ENCODE measurements at places on chromosomes 5 and 9.

DNA sequence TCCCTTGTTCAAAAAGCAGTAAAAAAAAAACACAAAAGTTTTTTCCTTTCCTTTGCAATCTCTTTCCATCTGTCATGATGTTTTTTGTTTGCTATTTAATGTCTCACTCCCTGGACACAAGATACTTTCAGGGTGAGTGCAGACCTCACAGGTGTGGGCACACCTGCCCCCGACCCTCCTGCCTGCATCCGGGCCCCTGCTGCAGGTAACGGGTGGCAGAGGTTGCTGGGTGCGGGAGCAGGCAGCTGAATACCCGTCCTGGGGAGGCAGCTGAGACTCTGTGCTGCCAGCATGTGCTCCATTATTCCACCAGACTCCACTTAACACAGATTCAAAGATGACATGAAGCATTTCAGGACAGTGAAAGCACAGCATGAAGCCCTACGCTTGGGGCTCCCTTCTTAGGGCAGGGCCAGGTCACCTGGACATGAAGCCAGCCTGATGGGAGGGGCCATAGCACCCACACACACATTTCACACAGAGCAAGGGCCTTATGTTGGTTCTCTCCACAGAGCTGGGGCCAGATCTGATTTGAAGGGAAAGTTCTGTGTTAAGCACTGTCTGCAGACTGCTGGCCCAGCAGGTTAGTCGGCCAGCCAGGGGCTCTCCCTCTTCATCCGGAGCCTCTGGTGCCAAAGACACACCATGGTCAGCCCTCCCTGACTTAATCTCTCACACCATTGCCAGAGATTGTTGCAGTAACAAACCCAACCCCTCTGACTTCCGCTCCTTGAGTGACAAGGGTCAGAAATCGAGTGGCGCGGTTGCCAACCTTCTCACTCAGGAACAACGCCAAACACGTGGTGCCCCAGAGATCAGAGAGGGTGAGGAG, 13.0 kb downstream of the NEK6 start:
- no peak for DNase-seq

DNA sequence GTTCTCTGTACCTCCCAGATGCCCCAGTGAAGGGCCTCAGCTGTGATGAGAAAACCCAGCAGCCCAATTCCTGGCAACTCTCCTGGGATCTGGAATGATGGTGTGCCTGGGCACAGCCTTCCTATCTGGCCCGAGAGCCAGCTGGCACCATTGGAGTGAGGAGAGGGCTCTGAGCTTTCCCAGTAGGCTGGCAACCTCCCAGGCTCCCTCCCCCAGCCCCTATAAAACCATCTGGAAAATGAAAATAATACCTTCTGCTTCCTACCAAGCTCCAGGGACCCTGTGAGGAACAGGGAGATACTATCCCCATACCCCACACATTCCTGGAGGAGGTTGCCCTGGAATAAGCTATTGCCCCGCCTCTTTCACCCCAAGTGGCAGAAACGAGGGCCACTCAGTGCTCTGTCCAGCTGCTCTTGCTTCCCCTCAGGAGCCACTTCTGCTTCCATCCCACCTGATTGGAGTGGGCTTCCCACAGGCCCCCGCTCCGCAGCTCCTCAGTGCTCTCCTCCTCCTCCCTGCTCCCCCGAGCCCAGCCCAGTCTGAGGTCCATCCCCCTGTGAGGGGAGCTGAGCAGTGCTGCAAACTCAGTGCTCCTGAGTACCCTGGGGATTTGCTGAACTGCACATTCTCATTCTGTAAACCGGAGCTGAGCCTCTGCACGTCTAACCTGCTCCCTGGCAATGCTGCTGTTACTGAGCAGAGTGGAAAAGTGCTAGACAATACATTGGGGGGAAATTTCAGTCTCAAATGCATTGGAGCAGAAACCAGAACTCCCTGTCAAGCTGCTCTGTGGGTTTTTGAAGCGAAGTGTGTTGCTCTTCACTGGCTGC, 74.7 kb downstream of the THBS4 start:
- DNase-seq: no peak

DNA sequence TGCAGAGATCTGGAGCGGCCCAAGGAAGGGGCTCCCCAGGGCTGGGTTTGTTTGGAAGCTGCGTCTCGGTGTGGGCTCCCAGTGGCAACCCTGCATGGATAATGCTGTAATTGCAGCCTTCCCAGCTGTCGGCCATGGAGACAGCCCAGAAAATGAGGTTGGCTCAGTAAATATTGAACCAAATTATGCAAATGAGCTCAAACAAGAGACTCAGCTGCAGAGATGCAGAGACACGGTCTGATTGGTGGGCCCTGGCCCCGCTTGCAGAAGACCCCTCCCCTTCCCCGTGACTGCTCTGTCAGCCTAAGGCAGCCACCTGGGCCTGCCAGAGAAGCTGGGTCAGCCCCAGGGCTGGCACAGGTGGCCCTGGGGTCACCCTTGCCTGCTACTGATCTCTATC, 75.9 kb downstream of the RAD23B start:
- DNase-seq: no peak

DNA sequence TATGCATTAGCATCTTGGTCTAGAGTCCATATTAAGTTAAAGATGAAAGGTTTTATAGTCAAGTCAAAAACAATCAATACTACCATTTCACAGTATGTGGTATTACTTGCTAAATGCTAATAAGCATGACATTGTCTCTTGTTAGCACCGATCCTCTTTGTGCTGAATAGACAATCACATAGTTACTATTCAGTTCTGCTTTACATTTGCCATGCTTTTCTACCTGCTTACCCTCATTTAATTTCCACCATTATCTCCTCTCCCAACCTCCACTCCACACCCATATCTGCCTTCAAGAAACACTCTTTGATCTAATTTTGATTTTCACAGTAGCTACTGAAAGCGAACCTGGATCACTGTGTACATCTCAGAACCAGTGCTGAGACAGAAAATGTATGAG, 16.8 kb downstream of the MEGF9 start:
- no peak for DNase-seq

DNA sequence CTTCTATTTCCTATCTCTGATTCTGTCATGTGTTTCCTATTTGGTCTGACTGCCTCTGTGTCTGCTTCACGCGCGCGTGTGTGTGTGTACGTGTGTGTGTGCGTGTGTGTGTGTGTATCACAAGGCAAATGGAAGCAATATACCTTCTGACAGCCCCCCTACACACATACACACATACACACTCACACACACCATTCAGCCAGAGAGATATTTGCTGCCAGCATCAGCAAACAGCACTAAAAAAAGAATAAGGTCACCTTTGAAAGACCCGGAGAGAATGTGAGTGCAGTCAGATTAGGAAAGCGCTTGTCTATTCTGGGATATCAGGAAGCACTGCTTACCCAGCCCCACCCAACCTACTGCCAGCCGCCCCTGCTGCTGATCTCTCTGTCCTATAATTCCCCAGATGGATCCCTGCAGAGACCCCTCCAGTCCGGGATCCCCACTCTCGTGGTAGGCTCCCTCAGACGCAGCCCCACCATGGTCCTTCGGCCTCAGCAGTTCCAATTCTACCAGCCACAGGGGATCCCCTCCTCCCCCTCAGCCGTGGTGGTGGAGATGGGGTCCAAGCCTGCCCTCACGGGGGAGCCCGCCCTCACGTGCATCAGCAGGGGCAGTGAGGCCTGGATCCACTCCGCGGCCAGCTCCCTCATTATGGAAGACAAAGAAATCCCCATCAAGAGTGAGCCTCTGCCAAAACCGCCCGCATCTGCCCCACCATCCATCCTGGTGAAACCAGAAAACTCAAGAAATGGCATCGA, 45.7 kb downstream of the PLAC8L1 start:
- DNase-seq: no peak

DNA sequence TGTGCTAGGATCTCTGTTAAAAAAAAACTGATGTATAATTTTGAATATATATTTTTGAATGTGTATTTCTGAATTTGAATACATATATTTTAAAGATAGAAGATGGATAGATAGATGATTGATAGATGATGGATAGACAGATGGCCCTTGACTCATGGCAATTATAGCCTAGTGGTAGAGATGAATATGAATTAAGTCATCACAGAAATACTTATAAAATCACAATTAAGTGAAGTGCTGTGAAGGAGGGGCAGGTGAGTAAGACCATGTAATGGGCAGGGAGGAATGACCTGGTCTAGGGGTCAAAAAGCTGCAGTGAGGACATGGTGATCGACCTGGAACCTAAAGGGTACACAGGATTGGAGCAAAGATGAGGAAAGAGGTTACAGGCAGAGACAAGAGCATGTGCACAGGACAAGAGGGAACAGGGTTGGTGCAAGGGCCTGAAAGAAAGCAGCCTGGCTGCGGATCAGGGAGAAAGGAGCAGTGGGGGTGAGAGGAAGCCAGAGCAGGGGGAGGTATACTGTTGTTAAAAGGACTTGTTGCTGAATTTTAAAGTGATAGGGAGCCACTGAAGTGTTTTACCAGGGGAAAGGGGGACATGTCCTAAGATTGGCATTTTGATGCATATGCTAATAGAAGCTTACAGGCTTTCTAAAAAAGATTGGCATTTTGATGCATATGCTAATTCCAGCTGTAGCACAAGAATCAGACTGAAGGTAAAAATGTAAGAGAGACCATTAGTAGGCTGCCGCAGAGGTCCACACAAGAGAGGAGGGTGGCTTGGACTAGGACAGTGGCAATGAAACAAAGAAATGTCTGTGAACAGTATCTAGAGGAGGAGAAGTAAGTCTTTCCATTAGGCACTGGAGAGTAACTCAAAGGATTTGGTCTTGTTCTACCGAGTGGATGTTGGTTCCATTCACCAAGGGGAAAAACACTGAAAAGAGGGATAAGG, 527.8 kb downstream of the AGTPBP1 start:
- no peak for DNase-seq

- no peak for DNase-seq
Observed at GRCh38 chr5:76763136-76763535, 47.2 kb downstream of the F2R start.

DNA sequence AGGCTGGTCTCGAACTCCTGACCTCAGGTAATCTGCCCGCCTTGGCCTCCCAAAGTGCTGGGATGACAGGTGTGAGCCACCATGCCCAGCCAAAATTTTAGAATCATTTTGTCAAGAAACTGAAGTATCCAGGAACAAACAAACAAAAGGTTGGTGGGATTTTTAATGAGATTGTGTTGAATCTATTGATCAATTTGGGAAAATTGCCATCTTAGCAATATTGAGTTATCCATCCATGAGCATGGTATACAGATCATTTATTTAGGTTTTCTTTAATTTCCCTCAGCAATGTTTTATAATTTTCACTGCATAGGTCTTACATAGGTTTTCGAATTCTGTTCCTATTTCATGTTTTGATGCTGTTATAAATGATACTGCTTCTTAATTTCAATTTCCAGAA, 5.7 kb upstream of the LPCAT1 start:
- no peak for DNase-seq

DNA sequence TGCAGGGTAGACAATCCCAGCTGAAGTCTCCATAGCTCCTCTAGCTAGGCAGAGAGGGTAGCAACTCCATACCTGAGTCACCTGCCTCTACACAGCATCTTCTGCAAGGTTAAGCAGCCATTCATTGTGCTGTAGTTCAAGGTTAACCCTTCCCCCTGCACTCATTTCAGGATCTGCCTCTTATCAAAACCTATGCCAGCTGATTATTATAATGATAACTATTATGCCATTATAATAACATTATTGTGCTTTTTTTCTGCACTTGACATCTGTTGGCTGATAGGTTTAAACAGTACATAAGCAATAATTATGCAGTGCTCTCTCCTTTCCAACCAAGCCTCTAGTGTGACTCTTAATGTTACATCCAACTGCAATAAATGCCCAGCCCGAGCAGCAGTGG, 17.3 kb downstream of the SIL1 start:
- no peak for DNase-seq

- no peak for DNase-seq
Observed at GRCh38 chr9:38160613-38161215, 91.7 kb upstream of the SHB start.

DNA sequence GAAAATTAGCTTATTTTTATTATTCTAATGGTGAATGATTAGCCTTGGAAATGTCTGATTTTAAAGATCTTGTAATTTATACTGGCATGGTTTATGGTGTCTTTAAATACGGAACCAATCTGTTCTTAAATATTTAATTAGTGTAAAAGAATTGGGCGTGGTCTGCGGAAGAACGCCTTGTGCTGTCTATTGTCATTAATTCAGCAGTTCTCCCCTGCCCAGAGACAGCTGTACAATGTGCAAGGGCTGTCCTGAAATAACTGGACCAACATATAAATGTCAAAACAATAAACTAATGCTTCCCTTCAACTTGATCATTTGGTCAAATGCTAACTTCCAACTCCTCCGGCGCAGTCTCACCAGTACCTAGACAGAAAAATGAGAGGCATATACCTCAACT, 124.3 kb downstream of the CCDC192 start:
- DNase-seq: no peak

DNA sequence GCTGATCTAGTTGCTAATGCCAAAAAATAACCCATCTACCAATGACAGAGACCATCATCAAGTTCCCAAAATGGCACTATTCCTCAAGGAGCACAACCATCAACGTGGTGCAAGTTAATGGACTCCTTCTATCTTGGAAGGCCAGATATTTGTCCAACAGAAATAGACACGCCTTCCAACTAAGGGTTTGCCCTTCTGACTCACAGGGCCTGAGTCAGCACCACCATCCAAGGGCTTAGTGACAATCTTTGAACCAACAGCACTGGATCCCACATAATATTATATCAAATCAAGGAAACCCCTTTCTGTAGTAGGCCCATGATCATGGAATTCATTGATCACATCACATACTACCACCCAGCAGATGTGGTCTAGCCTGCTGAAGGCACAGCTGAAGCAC, 84.3 kb downstream of the MED27 start:
- DNase-seq: no peak

DNA sequence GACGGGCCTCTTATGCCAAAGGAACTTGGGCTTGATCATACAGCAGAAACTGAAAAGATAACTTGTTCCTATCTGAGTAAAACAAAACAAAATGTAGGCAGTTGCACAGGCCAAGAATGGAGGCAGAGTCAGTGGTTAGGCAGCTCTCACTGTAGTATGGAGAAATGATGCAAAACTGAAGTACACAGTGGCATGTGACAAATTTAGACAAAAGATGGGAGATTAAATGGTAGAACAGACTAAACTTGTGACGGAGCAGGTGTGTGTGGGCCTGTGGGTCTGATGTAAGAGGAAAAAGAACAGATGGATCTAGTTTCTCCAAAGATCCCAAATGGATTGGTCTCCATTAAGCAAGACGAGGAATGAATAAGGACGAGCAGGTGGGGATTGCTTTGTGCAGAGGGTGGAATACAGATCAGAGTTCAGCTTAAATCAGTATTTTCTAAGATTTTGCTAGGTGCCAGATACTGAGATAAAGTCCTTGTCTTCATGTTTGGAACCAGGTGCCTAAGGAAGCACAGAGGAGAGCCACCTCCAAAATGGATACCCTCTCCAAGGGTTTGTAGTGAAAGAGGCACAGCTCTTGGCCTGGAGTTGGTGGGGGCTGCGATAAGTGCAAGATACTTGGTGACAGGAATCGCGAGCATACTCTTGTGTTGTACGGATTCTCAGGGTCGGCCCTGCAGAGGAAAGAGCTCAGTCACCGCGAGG, 722 bp upstream of the DCP2 start:
- no peak for DNase-seq

Data from left renal pelvis (tissue), 4 donors.